ENCODE measurements at places on chromosomes 2 and 18.

DNA sequence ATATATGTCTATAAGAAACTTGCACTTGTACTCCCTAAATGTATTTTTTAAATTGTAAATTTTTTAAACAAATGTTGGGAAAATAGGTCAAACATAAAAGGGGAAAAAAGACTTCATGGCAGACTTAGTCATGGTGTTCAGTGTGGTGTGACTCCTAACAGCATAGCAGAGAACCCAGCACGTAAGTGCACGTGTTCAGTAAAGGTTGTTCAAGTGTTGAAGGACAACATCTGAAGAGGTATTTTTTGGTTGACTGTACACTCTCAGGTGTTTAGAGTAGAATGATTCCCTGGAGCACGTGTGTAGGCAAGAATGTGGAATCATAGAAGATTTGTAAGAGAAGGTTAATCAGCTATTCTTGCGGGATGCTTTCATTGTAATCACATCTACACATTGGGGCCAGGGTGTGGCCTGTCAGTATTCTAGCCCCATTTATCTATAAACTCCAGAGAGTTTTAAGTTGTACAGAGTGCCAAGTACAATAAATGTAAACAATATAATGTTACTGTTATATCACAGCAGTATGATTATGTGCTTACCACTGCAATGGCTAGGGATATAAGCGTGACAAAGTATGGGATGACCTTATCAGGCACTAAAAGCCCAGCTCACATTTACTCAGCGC lies 106.8 kb downstream of the CRIM1 start:
- no peak for DNase-seq

- DNase-seq, result peak; percentile 72
Measured at GRCh38 chr2:62456721-62457539, 49.1 kb downstream of the TMEM17 start.

- DNase-seq, result peak; percentile 22
Measured at GRCh38 chr2:133266041-133266925, 302.0 kb downstream of the NCKAP5 start.

DNA sequence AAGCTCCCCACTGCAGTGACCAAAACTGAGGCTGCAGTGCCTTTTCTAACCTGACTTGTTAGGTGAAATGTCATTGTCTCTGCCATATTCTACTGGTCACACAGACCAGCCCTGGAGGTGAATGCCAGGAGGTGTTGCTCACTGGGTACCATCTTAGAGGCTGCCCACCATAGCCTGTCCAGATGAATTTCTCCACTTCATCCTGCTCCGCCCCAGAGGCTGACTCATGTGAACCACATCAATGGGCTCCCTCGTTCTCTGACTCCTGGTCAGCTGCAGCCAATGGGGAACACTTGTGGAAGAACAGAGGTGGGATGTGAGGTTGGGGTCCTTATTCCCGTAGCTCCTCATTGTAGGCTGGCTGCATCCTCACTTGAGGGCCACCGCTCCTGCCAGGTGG lies 3.4 kb upstream of the NARS1 start:
- no peak for DNase-seq

DNA sequence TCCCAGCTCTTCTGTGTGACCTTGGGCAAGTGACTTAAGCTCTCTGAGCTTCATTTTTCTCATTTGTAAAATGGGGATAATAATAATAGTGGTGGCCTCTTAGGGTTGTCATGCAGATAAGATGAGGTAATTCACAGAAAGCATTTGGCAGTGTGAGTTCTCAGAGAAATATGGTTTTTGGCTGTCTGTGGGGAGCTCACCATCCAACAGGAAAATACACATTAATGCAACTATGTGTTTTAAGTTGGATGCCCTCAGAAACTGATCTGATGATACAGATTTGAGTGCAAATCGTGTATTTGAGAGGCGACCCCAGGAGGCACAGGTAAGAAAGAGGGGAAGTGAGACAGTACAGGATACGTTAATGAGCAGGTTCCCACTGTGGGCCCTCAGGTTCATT lies 56.1 kb upstream of the SPRED2 start:
- no peak for DNase-seq

GRCh38 chr2:46977280-46977665 lies 61.7 kb upstream of the MCFD2 start:
- no peak for DNase-seq

GRCh38 chr2:44296653-44297052 lies 21.4 kb downstream of the SLC3A1 start:
- peak; percentile 35 for DNase-seq

DNA sequence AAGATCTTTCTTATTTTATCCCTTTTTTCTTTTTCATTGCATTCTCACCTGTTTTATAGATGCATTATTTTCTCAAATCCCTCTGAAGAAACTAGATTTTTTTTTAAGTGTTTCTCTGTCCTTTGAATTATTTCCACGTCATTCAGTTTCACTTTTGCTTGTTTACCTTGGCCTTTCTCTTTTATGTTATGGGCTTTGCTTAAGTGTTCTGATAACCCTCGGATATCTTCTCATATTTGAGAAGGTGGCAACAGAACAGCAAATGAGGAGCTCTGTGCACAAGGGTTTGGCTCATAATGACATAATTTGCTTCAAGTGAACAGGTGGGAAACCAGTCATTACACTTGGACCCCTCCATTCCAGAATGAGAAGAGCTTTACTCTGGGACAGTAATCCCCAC lies 111.9 kb downstream of the C1D start:
- no peak for DNase-seq

GRCh38 chr2:95043300-95044093 lies 18.0 kb downstream of the MAL start:
- DNase-seq, result peak; percentile 97

GRCh38 chr2:48479915-48480314 lies 50.0 kb upstream of the STON1 start:
- DNase-seq, result no peak

GRCh38 chr2:6694555-6694954 lies 171.2 kb downstream of the CMPK2 start:
- DNase-seq, result peak; percentile 6

- DNase-seq, result no peak
Measured at GRCh38 chr18:56130481-56130880, 507.9 kb downstream of the TXNL1 start.

- DNase-seq, result no peak
Measured at GRCh38 chr18:57446322-57446721, 11.1 kb downstream of the ONECUT2 start.

- no peak for DNase-seq
Measured at GRCh38 chr2:200624658-200625057, 38.8 kb downstream of the AOX1 start.

DNA sequence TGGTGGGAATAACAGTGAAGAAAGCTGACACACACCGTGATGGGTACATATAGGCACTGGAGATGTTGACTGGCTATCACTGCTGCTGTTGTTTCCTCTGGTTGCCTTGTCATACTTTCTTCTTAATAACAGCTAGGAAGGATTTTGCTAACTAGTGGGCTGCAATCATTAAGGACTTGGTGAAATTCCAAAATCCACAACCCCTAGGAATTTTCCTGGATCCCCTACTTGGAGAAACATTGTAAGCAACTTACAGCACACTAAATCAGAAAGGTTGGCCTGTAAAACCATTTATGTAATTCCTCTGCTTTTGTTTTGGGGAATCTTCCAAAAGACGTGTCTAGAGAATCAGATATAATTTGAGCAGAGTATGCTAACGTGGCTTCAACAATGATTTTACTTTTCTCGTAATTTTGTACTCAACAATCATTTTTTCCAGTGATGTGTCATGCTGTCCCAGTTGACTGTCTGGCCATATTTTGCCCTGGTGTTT lies 8.0 kb upstream of the COL3A1 start:
- DNase-seq, result no peak

DNA sequence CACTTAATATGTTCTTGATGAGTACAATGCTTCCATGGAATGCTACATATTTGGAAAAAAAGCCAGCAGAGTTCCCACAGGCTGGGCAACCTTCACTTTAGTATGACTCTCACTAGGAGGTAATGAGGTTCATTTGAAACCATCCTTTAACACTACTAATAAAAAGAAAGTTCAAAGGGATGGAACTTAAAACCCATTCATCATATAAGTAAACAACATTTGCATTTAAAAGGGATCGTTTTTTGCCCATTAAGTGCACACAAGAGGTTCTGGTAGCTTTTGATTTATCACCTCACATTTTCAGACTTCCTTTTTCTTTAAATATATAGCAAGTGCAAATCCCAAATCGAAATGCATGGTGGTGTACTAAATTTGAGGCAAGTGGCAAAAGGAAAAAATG lies 270.8 kb upstream of the DCC start:
- no peak for DNase-seq

DNA sequence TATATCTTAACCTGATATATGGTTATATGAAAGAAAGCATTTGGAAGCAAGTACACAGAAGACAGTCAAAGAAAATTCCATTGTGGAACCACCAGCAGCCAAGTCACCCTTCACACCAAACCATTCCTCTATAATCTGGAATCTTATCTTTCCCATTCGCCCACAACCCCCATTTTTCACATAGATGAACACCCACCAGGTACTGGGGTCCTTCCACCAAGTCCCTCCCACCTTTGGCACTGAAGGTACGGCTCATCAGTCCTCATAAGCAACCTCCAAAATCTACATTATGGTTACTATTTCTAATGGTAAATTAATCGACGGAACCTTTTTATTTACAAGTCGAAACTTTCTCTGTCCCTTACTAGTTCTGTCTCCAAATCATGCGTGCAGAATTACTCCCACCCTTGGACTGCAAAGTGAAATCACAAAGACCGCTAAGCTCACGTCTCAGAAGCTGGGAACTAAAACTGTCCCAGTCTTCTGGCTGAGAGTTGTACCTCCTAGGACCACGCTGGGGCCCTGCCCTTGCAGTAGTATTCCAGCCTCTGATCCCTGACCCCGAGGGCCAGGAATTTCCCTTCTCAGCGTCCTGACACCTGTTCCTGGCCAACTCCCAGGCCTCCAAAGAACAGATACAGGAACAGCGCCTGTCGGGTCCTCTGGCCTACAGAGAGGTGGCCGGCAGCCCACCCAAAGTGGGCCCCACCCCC lies 702 bp downstream of the OLA1 start:
- DNase-seq, result peak; percentile 76

- no peak for DNase-seq
Measured at GRCh38 chr2:167237478-167237877, 349.2 kb downstream of the XIRP2 start.

- DNase-seq, result peak; percentile 15
Measured at GRCh38 chr18:22558945-22559385, 141.2 kb upstream of the CTAGE1 start.

GRCh38 chr2:46072101-46072820 lies 224.9 kb upstream of the EPAS1 start:
- peak; percentile 13 for DNase-seq

GRCh38 chr18:43350176-43350575 lies 72.9 kb upstream of the SYT4 start:
- DNase-seq, result no peak

All from myocyte (in vitro differentiated cells).